Activated CD4-positive, alpha-beta T cell treated with anti-CD3 and anti-CD28 coated beads, Interleukin-2, amount 50 U/mL, for 4 hours (primary cell): ENCODE measurements at places on chromosomes 2 and 18.

GRCh38 chr2:54871457-54872107, 148.1 kb downstream of the EML6 start:
- no peak for DNase-seq

GRCh38 chr2:202774104-202774503, 97.5 kb downstream of the ICA1L start:
- DNase-seq, result no peak

GRCh38 chr2:36368438-36368837, 12.9 kb downstream of the CRIM1 start:
- DNase-seq, result no peak

DNA sequence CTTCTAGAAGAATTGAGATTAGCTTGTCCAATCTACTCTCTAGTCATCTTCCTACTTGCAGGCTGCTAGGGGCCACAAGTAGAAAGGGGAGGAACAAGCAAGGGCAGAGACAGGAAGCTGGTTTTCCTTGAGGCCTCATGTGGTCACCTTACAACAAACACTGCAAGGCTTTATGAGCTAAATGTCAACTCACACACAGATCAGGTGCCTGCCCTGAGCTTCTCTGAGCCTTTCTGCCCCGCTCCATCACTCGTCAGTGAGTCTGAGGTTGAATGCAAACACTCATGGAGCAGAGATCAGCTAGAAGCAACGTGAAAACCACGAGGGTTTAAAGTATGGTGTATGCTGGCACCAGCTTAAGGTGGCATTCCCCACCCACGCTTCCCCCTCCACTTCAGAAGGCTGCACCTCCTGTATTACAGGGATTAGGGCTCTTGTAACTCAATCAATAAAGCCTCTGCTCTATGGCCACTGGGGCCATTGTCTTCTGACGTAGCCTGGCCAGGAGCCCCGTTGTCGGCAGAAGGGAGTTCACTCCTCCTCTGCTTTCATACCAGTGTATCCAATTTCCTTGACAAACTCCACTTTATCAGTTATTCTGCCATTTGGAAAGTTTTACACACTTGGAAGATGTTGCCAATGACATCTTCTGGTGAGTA, 5.4 kb upstream of the CRYGC start:
- DNase-seq, result no peak

GRCh38 chr2:101082998-101083397, 68.2 kb downstream of the TBC1D8 start:
- no peak for DNase-seq

- no peak for DNase-seq
Observed at GRCh38 chr18:70036771-70037347, 89.2 kb upstream of the CD226 start.

DNA sequence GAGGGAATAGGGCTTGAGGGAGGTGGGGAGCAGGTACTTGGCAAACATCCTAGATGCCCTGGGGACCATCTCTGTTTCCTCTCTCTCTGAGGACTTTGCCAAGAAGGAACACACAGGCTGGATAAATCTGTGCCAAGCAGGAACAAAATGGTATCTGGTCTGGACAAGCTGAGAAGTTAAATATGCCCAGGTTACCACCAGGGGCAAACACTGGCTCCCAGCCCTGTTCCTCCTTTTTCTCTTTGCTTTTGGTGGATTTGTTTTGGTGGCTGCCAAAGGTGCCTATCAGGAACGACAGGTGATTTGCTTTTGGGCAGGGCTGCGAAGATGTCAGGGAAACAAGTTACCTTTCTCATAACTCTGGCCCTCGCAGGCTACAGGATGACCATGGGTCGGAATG, 227.5 kb upstream of the SMAD2 start:
- no peak for DNase-seq

- DNase-seq, result no peak
Observed at GRCh38 chr2:172434821-172435605, 7.6 kb downstream of the ITGA6 start.

DNA sequence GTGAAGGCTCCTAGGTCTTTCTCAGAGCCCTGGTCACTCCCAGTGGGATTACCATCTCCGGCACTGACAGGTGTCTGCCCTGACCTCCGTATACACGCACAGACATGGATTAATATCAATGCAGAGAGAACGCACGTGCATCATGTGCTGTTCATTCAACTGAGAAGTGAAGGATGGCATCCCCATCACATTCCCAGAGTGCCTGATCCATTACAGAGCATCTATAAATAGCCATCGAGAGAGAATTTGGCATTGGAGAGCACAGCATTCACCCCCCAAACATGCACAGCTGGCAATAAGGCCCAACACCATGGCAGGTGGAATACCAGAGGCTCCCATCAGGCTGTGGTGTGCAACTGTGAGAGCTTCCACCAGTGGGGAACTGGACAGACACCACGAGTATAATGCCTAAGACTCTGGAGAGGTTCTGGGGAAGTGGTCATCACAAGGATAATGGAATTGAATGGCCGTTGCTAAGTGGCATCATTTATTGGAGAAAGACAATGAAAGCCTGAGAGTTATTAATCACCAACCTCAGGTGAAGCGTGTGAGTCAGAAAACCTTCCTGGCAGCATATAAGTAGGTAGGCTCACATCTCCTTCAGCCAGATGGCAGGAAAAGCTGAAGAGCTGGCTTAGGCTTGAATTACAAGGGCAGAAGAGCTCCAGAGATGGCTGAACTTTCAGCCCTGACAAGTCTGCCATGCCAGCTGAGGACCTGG, 244.5 kb upstream of the ID2 start:
- DNase-seq, result no peak

- no peak for DNase-seq
Observed at GRCh38 chr2:146820672-146821071, 1024.2 kb upstream of the ACVR2A start.

- no peak for DNase-seq
Observed at GRCh38 chr2:88642278-88642677, 15.0 kb upstream of the EIF2AK3 start.

GRCh38 chr18:23945416-23946079, 69.0 kb upstream of the TTC39C start:
- DNase-seq, result no peak

DNA sequence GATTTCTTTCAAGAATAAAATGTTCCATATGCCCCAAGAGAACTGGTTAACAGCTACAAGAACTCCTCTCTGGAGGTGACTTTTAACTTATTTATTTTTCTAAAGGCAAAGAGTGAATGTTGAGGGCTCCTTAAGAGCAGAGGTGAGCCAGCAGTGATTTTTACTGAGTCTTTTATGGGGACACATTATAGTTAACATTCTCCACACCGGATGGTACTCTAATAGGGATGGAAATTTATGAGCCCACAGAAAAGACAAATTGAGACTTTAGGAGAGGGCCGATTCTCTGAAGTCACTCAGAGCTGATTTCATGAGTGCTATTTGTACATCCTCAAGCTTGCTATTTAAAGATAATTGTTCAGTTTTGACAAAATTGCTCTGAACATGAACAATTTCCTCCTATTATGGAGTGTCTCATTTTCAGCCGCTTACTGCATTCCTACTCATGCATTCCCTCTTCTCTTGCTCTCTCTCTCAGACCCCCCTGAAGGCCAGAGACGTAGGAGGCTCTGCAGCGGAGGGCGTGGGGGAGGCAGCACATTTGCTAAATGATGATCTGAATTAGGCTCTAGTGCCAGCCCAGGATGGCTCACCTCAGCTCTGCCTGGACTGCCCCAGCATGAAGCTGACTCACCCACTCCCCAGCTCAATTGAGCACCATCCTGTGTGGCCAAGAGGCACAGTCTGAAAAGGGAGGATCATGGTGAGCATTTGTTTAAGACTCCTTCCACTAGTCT, 5.9 kb upstream of the RPL37A start:
- DNase-seq, result no peak

DNA sequence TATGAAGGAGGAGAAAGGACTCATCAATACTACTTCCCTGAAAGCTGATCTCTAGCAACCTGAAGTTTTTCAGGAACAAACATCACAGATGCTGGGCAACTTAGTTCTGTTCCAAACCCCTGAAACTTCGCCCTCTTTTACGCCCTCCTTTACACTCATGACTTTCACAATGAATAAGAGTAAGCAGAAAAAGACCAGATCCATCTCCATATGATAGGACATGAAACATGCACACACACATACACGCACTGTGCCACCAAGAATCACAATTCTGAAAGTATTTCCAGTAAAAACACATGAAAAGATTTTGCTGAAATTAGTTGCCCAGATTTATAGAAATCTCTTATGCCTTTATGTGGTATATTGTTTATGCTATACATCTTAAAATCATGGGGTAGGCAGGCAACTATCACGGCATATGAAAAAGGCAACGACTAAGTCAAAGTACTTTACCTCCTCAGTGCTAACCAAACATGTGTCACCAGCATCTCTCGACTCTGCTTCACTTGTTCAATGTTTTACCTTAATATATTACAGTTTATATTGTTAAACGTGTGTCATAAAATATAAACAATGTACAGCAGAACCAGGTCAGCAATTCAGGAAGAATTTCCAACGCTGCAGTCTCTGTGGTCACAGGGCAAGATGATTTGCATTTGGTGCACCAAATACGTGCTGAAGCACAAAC, 47.8 kb downstream of the NHEJ1 start:
- DNase-seq, result no peak

GRCh38 chr2:164706522-164706921, 85.2 kb upstream of the GRB14 start:
- no peak for DNase-seq

GRCh38 chr2:137659616-137660015, 304.7 kb upstream of the HNMT start:
- no peak for DNase-seq

DNA sequence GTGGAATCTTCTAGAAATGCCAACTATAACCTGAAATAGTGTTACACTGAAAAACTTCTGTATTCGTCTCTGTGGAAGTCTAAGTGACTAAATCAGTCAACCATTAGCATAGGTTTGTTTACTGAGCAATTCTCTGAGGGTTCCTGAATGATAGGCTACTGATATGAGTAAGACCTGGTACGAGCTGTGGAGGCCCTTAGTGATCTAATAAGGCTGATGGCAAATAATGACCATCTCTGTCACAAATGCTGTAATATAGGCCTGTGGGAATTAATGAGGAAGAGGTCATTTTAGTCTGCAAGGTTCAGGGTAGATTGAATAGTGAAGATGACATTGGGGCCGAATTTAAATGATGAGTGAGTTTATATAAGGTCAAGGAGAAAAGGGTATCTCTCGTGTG, 82.5 kb downstream of the MGAT5 start:
- DNase-seq, result no peak

GRCh38 chr2:85615413-85615728, 615 bp upstream of the USP39 start:
- DNase-seq, result no peak

DNA sequence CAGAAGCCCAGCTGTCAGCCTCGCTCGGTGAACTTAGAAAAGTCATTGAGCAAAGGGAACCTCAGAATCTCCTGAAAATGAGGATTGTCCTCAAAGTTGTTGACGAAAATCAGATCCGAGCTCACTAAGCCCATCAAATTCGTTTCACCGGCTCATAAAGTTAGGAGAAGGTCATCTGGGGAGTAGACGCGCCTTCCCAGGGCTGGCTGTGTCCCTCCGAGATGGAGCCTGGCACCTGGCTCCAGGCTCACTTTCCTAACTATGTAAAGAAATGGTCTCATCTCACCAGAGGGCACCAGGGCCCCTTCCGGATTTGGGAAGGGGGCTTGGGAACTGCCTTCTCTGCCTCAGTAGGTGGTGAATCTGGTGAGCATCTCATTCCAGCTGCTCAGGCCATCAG, 145.5 kb downstream of the PXDN start:
- no peak for DNase-seq

GRCh38 chr18:67269206-67269605, 247.3 kb downstream of the DSEL start:
- DNase-seq, result no peak

DNA sequence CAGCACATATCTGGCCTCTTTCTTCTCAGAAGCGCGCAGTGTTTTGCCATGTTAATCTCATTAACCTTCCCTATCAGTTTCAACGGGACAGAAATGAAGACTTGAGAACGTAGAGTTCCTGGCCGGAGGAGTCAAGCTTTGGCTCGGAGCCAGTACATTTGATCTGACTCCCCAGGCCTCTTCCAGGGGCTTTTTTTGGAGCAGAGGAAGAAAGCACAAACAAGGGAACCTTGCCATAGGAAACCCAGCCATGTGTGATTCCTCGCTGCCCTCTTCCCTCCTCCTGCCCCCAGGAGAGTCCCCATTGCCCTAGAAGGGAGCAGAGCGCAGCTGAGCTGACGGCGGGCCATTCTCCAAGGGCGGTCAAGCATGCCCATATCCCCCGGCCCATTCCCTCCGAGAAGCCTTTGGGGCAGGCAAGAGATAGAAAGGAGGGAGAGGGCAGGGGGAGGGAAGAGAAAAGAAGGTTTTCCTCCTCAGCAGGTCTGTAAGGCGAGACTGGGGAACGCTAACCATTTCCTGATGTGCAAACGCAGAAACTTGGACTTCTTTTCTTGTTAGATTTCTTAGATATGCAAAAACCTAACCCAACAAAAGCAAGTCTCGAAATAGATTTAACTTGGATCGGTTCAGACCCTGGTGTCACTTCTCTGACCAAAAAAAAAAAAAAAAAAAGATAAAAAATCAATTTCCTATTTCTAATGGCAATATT, 63.7 kb upstream of the POU3F3 start:
- no peak for DNase-seq

GRCh38 chr18:69715191-69715795, 232.4 kb downstream of the CD226 start:
- no peak for DNase-seq

- DNase-seq, result no peak
Observed at GRCh38 chr2:113734185-113734584, 22.3 kb downstream of the SLC35F5 start.

DNA sequence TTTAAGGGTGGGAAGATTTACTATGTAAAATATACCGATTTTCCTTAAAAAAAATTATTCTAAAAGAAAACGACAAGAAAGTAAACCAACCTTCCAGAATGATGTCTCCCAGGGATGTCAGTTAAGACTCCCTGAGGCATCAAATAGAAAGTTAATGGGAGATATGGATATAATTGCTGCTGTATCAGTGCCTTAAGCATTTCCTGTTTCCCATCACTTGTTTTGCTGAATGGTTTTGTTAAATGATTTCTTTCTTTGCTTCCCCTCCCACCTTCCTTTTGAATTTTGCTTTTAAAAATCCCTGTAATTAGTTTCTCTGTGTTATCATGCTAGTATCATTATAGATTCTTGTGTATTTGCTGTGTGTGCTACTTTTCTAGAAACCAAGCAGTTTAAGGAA, 154.3 kb upstream of the CWC22 start:
- DNase-seq, result no peak

DNA sequence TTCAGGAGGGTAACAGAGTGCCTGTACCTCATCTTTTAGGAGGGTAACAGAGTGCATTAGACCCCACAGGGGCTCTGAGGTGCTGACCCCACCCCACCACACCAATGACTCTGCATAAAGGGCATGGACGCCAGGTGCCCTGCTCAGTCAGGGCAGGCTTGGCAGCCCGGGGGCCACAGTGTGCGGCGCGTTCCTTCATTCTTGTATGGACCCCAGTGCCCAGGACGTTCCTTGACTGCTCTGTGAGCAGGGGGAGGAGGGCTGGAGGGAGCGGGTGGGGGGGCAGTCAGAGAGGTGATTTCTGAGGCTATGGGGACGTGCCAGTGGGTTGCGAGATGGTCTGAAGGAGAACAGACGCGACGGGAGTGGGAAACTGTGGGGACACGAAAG, 168.7 kb upstream of the NCK2 start:
- no peak for DNase-seq
